Suppressor macrophage (primary cell): ENCODE measurements at places on chromosomes 3 and 15.

- DNase-seq = no peak
Observed at GRCh38 chr15:39595338-39596221, 14.7 kb downstream of the THBS1 start.

- no peak for DNase-seq
Observed at GRCh38 chr3:51794206-51794605, 15.2 kb upstream of the IQCF6 start.

DNA sequence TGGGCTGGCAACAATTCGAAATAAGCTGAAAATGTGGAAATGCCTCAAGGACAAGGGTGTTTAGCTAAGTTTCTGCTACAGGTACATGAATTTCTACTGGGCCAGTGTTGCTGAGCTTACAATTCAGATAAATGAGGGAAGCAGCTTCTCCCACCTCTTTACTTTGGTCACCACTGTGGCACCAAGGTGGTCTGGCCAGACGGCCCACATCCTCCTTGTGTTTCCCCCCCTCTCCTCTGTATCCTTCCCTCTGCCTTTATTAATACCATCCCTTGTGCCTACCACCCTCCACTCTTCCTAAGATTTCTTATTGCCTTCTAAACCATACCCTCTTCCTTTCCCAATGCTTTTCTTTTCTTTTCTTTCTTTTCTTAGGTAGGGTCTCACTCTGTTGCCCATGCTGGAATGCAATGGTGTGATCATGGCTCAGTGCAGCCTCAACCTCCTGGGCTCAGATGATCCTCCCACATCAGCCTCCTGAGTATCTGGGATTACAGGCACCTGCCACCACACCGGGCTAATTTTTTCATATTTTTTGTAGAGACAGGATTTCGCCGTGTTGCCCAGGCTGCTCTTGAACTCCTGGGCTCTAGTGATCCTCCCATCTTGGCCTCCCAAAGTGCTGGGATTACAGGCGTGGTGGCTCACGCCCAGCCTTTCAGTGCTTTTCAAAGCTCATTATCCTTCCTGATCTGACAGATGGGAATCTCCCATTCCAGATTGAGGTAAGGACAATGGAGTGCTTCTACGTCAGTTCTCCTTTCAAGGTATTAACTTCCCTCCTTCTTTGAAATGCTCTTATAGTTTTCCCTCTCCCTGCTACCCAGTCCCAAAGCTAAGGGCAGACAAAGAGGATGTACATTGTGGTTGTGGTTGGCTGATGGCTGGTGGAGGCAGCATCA, 14.8 kb downstream of the ANXA2 start:
- DNase-seq = no peak

DNA sequence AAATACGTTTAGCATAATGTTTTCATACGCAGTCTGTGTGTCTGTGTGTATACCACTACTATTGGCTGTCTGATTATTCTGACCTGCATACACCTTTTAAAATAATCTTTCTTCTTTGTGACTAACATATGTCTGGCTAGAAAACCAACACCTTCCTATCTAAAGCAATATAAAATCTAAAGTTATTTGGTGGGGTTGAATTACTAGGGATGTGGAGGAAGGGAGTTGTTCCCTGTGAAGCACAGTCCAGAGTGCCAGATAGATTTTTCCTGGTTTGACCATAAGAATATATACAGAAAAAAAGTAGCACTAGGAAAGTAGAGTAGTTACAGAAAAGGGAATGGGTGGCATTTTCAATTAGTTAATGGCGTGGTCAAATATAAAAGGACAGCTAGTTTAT, 918.8 kb downstream of the NAALADL2 start:
- no peak for DNase-seq

GRCh38 chr3:29226706-29227105, 54.2 kb upstream of the RBMS3 start:
- DNase-seq = no peak

DNA sequence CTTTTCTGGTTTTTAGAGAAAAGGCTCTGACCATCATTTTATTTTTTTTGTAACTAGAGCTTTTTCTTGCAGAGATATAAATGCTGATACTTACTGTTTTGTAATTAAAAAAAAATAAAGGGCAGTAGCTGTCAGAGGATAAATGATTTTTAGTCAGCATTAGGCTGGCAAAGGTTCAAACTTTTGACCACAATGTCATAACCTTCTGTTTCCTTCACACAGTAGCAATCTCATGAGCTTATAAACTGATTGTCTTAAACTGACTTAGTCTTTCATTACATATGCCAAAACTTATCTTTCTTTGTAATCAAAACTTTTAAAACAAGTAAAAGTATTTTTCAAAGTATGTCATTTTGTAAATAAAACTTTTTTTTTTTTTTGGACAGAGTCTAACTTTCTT, 841.9 kb downstream of the OTOL1 start:
- no peak for DNase-seq
